ENCODE measurements at places on chromosomes 7 and 10.

- DNase-seq = no peak
These were observed 219.9 kb downstream of the TCF7L2 start for GRCh38 chr10:113169853-113170460.

DNA sequence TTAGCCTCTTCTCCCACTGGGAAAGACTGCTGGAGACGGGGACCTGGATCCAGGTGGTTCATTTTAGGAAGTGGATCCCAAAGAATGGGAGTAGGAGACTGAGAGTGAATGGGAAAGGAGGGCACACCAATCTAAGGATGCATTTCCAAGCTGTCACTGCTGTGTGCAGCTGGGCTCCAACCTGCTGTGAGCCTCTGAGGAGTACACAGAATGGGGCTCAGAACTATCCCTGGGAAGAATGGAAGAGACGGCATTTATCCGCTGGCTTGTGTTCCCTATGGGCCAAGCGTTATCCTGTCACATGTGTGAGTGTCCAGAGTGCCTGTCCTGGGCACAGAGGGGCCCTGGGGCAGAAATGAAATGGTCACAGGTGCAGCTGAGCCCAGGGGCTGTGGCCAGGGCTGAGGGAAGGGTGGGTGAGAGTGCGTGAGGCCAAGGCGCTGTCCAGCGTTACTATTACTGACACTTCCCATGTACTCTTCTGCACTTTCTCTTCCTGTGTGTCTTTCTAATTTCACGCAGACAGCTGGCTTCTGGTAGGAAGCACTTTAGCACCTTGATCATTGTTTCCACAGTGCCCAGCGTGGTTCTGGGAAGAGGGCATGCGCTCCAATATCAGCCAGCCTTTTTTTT lies 35.4 kb upstream of the PODXL start:
- DNase-seq = no peak

DNA sequence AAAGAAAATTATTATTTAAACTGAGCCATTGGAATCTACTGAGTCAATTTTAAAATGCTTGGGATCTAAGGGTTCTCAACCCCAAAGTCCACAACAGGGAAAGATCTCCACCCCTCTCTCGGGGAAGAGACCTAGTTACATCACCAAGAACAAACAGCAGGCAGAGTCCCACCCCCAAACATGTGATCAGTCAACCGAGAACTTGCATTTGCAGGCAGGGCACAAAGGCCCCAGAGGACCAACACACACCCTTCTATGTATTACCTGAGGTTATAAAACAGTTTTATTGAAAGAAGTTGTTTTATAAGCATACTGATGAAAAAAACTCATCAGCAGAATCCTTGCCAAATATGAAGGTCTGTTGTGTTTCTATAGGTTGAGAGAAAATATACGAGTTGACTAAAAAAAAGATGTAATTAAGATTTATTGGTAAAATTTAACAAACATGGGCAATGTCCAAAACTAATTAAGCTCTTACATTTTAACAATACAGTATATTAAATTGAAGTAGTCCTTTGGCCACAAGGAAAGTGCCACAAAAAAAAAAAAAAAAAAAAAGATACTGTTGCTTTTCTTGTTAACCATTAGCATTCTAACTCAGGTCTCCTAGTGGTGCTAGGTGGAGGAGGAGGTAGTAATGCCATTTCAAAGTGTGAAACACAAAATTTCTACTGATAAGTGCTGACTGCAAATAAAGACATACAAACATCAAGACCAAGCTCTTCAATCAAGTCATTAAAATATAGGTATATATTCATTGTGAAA lies 975 bp upstream of the USP54 start:
- DNase-seq = no peak

- no peak for DNase-seq
These were observed 327.3 kb upstream of the NRP1 start for GRCh38 chr10:33661580-33662336.

- no peak for DNase-seq
These were observed 2.1 kb downstream of the RET start for GRCh38 chr10:43078986-43079273.

GRCh38 chr10:117140525-117140902 lies 2.4 kb upstream of the VAX1 start:
- DNase-seq = no peak

DNA sequence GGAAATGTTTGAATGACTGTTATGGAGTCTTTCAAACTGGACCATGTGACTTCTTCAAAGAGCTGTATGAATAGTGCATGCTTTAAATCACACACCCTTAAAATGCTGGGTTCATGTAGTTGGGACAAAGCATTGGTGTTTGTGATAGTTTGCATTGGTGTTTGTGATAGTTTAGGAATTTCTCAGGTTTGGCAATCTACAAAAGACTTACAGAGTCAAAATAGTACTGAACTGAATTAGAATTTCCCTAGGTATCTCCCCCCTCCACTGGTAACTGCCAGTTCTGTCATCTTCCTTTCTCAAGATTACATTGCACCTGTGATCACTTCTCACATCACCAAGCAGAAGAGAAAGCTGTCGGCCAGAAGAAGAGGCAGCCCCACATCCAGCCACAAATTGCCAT lies 261.1 kb downstream of the GATA3 start:
- no peak for DNase-seq

DNA sequence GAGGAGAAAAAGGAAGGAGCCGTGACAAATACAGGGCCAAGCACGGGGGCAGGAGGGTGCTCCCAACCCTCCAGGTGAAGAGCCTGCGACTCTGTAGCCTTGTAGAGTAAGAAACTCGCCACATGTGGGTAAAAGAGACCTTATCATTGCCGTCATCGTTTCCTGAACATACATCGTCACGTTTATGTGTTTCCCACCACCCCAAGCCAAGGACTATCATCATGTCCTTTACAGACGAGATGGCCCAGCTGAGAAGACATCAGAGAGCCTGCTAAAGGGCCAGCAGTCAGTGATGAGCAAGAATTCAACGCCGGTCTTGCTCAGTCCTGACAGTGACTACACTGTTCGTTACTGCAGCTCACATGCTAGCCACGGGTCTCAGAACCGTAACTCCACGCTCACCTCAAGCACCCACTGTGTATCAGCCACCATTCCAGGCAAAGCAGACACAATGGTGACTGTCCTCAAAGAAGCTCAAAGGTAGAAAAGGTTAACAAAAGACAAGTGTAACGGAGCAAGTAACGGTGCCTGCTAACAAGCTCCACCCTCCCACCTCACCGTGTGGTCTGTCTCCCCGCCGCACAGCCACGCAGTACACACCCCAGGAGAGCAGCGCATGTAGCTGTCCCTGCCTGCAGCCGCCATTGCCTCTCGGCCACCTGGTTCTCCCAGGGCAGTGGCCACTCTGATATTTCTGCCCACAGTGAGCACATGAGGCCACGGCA lies 147.8 kb downstream of the MAD1L1 start:
- DNase-seq = no peak

- no peak for DNase-seq
These were observed 48.5 kb downstream of the PLCE1 start for GRCh38 chr10:94042001-94042833.

GRCh38 chr7:131182446-131183058 lies 145.1 kb upstream of the MKLN1 start:
- DNase-seq = no peak

DNA sequence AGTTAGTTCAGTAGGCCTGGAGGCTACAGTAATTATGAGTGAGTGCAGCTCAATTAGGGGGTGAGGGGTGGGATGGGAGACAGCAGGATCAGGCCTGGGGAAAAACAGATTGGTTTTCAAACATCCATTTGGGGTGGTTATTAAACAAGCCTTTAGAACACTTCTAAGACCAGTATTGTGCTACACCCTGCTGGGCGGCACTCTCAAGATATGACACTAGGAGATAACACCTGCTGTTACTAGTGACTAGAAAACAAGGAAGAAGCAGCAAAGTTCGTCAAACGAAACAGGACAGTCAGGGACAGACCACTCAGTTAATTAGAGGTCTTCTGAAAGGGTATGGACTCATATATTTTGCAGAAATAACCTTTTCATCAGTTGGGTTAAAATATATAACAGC lies 353.6 kb downstream of the PTEN start:
- DNase-seq = no peak

DNA sequence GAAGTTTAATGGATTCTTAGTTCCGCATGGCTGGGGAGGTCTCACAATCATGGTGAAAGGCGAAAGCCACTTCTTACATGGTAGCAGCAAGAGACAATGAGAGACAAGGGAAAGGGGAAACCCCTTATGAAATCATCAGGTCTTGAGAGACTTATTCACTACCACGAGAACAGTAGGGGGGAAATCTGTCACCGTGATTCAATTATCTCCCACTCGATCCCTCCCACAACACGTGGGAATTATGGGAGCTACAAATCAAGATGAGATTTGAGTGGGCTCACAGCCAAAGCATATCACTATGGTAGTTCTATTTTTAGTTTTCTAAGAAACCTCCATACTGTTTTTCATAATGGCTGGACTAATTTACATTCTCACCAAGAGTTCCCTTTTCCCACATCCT lies 36.7 kb downstream of the SPAM1 start:
- no peak for DNase-seq

GRCh38 chr7:131371411-131371810 lies 43.7 kb downstream of the MKLN1 start:
- no peak for DNase-seq

DNA sequence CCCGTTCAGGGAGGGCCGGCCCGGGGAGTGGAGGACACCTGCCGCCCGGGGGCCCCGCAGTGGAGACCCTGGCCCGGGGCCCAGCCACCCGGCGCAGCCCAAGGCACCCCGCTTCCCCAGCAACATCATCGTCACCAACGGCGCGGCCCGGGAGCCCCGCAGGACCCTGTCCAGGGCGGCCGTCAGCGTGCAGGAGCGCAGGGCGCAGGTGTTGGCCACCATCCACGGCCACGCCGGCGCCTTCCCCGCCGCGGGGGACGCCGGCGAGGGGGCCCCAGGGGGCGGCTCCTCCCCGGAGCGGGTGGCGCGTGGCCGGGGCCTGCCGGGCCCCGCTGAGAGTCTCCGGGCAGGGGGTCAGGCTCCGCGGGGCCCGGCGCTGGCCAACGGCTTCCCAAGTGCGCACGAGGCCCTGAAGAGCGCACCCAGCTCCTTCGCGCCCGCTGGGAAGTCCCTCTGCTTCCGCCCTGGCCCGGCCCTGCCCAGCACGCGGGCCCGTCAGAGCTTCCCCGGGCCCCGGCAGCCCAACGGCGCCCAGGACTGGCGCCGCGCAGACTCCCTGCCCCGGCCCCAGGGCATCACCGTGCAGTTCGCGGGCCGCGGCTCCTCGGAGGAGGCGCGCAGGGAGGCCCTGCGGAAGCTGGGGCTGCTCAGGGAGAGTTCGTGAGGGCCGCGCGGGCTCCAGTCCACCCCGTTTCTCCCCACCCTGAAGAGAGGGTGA lies 46.7 kb downstream of the PROSER2 start:
- no peak for DNase-seq

GRCh38 chr10:35386594-35387174 lies 50.4 kb downstream of the CCNY start:
- DNase-seq = no peak

GRCh38 chr7:35185908-35186731 lies 67.8 kb downstream of the TBX20 start:
- DNase-seq = no peak

DNA sequence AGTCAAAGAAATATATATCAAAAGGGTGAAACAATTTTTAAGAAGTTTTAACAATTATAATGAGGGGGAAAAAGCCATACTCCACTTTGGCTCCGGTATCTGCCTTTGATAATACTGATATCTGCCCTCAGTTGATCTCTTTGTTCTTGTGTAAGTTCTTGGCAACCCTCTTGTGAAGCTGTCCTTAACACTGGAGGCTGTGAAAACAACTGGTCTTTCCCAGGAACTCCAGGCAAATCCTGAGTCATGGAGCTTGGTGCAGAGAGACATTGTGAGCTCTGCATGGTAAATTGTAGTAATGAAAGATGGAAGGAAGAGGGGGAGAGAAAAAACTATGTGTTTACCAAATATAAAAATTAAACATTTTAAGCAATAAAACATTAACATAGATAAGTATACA lies 11.9 kb upstream of the ERVW-1 start:
- no peak for DNase-seq
